Fibroblast of skin of back (primary cell): ENCODE measurements at places on chromosomes 1 and 21.

DNA sequence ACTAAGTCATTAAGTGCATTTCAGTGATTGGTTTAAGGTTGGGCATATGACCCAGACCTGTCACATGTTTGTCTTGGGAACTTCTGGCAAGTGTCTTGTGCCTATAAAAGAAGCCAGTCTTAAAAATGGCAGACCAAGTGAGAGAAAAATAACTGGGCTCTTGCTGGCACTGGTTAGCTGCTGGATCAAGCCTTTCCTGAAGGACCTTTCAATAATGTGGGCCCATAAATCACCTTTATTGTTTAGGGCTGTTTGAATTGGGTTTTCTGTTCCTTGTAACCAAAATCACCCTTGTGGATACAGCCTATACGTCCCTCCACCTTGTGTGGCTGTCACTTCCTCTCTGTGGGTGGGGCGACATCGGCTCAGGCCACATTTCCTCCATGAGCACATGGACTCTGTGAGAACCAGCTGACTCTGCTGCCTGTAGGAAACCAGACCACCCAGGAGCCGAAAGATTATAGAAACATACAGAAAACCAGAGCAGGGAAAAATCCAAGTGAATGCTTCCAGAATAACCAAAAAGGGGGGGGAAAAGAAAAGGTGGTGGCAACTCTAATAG, 25.6 kb upstream of the WNT4 start:
- no peak for DNase-seq

- DNase-seq, result no peak
Measured at GRCh38 chr21:36113647-36114428, 21.0 kb upstream of the CBR3 start.

GRCh38 chr1:65050735-65051134, 84.4 kb upstream of the JAK1 start:
- no peak for DNase-seq

- no peak for DNase-seq
Measured at GRCh38 chr1:96513136-96513535, 208.4 kb upstream of the PTBP2 start.

DNA sequence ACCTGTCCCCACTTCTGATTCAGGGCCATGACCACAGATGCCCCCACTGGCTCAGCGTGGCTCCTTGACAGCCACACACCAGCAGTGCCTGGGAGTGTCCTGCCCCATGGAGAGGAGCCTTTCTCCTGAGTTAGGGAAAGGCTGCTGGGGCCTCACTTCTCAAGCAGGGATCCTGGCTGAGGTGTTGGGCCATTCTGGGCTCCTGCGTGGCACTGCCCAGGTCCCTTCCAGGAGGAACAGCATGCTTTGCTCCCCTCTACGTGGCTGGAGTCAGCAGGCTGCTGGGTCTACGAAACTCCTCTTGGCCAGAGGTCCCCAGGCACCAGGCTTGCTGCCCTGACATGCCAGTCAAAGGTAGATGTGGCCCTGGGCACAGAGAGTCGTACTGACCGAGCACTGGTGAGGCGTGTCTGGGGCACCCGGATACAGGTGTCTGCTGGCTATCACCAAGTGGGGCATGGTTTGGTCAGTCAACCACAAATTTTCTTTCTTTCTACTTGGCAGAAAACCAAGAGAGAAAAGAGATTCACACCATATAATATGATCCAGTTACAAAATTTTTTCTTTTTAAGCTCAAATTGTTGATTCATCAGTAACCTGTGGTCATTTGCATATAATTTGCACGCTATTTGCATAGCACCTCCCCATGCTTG, 4.1 kb downstream of the ADORA1 start:
- DNase-seq, result no peak

GRCh38 chr1:220748936-220749335, 814 bp downstream of the MTARC2 start:
- no peak for DNase-seq

- DNase-seq, result no peak
Measured at GRCh38 chr1:94538243-94538827, 3.2 kb downstream of the F3 start.

GRCh38 chr1:68454534-68454933, 4.8 kb upstream of the RPE65 start:
- DNase-seq, result no peak

- DNase-seq, result no peak
Measured at GRCh38 chr1:181504399-181504842, 21.1 kb downstream of the CACNA1E start.

- no peak for DNase-seq
Measured at GRCh38 chr1:186653312-186653711, 26.9 kb downstream of the PTGS2 start.

DNA sequence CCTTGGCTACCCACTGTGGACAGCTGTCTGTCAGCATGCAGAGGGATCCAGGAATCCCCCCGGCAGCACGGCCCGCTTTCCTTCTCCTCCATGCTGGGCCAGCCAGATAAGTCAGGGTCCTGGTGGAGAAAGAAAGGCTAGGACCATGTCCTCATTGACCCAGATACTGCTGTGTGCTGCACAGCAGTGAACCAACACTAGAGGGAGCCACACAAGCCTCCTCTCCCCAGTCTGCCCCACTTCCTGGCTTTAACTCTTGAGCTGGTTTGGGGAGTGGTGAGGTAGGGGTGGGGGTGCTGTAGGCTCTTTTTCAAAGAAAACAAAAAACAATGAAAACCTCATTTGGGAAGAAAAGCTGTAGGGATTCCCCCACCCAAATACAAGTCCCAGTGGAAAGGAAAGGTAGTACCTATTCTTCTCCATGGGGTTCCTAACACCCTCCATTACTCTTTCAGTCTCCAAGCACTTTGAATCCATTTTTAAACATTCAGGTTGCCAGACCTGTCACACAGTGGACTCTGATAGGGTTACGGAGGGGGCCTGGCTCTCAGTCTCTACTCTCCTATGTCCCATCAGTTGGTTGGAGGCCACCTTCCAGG, 84.9 kb upstream of the CD1D start:
- peak; percentile 39 for DNase-seq

GRCh38 chr1:166947398-166948043, 27.8 kb downstream of the ILDR2 start:
- DNase-seq, result peak; percentile 64

GRCh38 chr1:221439008-221439746, 302.7 kb downstream of the DUSP10 start:
- peak; percentile 93 for DNase-seq

DNA sequence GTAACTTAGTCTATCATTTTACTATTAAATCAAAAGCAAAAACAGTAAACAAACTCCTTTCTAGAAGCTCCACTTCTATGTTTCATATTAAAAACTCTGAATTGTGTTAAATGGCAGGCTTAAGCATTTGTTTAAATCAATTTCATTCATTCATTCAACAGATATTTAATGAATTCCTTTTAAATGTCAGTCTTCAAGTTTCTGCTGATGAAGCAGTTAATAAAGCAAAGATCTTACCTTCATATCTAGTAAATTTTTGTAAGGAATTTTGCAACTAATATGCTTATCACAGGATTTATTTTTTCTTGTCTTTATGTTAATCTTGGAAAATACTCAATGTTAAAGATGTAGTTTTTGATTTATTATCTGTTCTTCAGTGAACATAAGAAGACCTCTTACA, 54.1 kb upstream of the RGS18 start:
- no peak for DNase-seq

DNA sequence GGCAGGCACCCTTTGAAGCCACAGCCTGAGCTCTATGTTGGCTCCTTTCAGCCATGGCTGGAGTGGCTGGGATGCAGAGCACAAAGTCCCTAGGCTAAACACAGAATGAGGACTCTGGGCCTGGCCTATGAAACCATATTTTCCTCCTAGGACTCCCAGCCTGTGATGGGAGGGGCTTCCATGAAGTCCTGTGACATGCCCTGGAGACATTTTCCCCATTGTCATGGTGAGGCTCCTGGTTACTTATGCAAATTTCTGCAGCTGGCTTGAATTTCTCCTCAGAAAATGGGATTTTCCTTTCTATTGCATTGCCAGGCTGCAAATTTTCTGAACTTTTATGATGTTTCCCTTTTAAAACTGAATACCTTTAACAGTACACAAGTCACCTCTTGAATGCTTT, 61.3 kb downstream of the VCAM1 start:
- DNase-seq, result no peak

- DNase-seq, result no peak
Measured at GRCh38 chr1:28750330-28750729, 13.6 kb downstream of the YTHDF2 start.

GRCh38 chr1:212457740-212458338, 25.1 kb downstream of the NENF start:
- peak; percentile 39 for DNase-seq

DNA sequence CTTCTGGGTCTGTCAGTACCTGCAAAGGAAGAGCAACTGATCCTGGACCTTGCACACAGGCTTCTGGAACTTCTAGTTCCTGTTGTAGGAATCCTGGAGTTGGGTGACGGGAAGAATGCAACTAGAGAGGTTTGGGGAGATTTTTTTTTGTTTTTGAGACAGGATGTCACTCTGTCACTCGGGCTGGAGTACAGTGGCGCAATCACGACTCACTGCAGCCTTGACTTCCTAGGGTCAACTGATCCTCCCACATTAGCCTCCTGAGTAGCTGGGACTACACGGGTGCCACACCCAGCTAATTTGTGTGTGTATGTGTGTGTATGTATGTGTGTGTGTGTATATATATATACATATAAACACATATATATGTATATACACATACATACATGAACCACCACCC, 18.8 kb downstream of the ENTREP3 start:
- no peak for DNase-seq

DNA sequence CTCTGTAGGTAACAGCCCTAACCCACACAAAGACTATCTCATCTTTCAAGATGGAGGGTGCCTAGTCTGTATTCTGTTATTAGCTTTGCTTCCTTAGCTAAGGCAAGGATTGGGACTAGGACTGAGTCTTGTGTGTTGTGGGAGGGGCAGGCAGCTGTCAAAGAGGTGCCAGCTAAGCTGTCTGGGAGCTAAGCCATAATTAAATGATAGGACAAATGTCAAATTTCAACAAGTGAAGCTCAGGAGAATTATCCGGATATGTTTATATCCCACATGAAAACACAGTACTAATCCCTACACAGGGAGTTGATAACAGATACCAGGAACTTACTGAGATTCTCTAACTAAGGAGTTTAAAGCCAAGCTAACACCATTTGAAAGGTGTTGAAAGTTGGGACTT, 70.5 kb upstream of the NGF start:
- no peak for DNase-seq

- DNase-seq, result no peak
Measured at GRCh38 chr1:182299728-182300616, 91.6 kb downstream of the GLUL start.

- DNase-seq, result no peak
Measured at GRCh38 chr1:192984080-192984479, 75.1 kb downstream of the UCHL5 start.

GRCh38 chr1:36349241-36349671, 25.8 kb upstream of the EVA1B start:
- peak; percentile 66 for DNase-seq

DNA sequence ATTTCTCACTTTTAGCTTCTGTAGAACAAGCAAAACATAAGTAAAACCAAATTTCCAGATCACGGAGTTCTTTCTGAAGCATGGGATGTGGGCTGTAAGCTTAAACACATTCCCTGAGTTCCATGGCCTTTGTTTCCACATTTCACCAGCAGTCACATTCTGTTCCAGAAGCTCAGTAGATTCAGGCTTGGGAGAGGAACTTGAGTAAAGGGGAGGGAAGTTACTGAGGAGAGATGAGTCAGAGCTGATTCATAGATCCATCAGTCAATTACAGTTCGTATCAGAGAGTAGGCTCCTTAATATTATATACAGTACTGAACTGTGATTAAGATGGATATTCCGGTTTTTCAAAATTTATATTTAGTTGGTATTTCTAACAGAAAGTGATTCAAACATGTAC, 614.3 kb downstream of the NCAM2 start:
- DNase-seq, result peak; percentile 89

DNA sequence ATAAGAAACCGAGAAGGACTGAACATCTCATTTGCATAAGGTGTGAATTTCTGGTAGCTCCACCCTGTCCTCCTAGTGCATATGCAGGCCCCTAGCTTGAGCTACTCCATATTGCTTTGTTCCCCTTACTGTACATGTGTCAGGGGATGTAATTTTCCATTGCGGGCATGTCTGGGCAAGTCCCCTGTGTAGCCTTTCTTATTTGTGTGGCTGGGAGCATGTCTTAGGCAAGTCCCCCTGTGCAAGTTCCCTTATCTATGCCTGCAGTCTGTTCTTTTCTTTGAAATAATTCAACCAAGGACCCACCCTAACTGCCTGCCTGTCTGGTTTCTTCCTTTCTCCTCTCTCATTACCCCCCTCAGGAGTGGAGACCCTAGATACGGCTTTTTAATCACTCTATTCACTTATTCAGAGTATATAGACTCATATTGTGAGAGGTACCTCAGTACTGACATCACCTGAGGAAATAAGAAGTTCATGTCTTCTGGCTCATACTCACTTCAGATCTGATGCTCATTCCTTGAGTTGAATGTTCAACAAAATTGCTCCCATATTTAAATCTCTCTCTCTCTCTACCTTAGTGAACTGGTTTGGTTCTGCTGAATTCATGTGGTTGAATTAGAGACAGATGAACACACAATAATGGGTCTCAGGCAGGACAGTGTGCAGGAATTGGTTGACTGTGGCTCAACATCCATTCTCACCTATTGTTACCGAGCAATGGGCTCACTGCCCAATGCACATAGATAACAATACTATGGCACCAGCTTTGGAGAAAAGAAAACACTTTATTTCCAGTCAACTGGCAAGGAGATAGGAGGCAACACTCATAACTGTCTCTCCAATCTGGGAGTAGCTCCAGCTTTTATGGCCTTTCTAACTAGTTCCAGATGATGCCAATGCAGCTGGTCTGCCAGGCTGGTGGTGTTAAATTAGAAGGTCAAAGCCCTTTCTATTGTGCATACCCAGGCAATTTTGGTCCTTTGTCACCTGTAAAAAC, 27.9 kb upstream of the NPL start:
- DNase-seq, result no peak

DNA sequence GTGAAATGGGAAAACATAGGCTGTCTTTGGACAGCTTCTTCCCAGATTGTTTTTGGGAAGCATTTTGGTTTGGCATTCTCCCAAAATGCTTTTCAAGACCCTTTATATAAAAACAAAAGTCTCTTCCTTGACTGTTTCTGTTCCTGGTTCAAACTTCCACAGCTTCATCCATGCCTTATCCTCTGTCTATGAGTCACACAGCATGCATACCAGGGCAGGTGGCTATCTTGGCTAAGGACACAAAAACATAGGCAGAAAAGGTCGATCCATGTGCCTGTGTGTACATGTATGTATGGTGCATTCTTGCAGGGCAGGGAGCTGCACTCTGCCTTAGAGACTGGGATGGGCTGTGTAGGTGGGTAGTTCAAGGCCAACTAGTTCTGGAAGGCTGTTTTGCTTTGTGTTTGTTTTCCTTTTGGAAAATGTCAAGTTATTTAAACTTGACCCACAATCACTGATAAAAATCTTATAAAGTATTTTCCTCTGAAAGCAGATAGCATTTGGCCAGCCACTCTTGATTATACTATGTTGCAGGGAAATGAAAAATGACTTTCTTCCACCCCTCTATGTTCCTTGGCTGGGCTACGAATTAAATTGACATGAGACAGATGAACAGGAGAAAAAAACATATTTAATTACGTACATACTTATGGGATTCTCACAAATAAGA, 437.0 kb downstream of the SIPA1L2 start:
- DNase-seq, result peak; percentile 27
